Stimulated activated naive B cell treated with anti-CD40 and anti-IgM and Interleukin-4, amounts not matched to agents 10 μg/mL and 1 μg/mL and 100 μg/mL, for 72 hours (primary cell): ENCODE measurements at places on chromosomes 4 and X.

GRCh38 chr4:123649645-123650391, 253.2 kb downstream of the SPRY1 start:
- DNase-seq = no peak

- no peak for DNase-seq
Observed at GRCh38 chr4:69743476-69744156, 16.8 kb downstream of the SULT1B1 start.

DNA sequence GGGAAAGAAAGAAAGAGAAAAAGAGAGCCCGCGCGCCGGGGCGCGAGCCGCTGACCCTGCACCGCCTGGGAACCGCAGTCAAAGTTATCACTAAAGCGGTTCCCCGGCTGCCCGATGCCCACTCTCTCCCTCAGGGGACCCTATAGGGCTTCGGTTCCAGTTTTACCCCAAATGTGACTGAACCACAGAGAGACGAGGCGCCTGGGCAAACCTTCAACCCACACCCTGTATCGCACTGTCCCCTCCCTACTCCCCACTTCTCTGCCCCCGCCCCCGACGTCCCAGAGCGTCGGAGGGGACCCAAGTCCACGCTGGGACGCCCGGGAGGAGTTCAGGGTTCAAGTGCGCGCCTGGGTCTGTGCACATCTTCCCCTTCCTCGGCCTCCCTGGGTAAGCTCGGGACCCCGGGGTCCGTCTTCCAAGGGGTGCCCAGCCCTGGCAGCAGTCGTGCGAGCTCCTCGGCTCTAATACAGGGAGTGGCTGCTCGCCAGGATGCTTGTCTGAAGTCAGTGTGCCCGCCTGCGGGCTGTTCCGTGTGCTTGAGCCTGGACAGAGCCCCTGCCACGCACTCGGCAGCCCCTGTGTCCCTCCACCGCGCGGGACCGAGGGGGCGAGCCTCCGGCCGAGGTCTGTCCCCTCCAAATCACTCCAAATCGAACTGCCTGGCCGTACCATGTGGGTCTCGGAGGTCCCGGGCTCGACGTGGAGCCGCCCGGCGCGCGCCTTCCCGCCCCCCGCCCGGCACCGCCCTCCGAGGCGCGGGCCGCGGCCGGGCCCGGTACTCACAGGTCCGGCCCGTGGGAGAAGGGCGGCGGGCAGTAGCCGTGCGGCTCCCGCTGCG, 960 bp downstream of the TRPC3 start:
- DNase-seq = no peak

DNA sequence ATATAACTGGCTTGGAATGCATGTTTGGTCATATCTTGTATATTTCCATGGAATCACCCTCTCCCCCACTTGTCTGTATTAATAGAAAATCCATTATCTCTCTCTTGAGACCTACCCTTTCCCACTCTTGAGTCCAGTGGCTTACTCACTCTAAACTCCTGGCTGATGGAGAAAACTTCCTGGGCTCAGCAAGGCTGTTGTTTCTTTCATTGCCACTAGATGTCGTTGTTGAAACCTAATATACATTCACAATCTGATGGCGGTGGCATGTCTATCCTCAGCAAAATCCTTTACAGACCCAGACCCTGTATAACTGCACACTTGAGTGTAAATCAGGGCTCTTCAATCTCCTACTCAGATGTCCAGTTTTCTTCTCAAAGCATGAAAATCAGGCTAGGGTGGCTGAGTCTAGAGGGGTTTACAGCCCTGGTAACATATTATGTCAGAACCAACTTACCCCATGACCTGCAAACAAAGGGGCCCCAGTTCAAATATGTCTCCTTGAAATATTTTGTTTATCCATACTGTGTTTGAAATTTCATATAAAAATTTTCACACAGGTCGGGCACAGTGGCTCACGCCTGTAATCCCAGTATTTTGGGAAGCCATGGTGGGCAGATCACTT, 70.0 kb upstream of the FAM241A start:
- peak; percentile 6 for DNase-seq

GRCh38 chr4:31548823-31549222, 828.7 kb downstream of the PCDH7 start:
- DNase-seq = no peak

GRCh38 chrX:5341902-5342301, 886.8 kb downstream of the NLGN4X start:
- DNase-seq = no peak

GRCh38 chr4:185054886-185055285, 36.6 kb downstream of the HELT start:
- no peak for DNase-seq

DNA sequence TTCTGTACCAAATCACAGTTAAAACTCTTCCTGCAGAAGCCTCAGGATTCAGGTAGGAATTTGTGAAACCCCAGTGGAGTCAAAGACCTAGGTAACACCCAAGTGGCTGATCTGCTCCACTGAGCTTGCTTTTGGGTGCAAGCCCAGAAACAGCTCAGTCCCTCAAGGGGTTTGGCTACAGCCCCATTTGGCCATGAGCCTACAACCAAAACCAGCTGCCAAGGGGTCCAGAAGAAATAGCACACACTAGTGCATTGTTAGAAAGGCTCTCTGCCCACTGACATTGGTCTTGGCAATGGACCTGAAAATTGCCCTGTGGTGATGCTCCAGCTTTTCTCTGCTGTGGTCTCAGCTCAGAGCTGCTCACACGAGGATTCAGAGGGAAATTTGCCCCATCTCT, 577.4 kb upstream of the INTU start:
- DNase-seq = no peak

DNA sequence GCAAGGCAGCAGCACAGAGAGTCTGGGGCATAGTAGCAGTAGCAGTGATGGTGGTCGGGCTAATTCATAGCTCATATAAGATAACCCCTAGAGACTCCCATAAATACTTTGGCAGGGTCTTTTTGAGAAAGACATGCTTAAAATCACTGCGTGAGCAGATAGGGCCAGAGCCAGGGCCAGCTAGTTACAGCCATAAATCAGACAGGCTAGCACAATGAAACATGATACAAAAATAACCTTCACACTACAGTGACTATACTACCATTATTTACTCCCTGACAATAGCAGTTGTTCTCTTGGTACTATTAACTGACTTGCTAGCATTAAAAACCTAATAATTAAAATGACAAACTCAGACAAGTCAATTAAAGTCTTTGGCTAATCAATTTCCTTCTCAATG, 295.9 kb downstream of the SMARCA1 start:
- no peak for DNase-seq

DNA sequence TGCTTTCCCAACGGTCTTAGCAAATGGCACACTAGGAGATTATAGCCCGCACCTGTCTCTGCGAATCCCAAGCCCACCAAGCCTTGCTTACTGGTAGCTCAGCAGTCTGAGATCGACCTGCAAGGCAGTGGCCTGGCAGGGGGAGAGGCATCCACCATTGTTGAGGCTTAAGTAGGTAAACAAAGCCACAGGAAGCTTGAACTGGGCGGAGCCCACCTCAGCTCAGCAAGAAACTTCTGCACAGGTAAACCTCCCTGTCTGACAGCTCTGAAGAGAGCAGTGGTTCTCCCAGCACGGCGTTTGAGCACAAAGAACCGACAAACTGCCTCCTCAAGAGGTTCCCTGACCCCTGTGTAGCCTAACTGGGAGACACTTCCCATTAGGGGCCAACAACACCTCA, 42.8 kb downstream of the BRWD3 start:
- no peak for DNase-seq

DNA sequence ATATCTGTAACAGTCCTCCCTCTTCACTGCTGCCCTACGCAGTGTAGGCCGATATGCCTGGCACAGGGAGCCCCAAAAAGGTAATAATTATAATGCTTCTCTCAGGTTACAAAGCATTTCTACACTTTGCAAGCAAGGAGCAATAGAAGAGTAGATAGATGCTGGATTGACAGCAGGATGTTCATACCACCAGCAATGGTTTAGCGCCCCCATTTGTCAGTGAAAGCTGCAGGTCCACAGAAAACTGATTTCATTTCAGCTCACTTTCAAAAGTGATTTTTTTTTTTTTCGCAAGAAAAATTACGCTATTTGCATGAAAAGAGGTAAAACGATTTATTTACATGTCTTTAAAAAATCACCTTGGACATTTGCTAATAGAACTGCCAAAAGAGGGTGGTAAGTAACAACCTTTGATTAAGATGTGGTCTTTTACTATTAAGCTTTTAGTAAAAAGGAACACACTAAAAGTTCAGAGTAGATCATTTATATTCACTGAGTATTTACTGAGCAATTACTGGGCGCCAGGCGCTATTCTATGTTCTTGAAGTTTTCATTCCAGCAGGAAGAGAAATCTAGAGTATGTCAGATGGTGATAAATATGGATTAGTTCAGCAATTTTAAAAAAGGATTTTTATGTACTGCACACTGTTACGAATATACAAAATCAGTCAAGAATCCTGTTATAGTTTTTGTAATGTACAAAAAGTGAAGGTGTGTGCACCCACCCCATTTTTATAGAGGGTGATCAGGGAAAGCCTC, 34.4 kb downstream of the HPF1 start:
- no peak for DNase-seq

- DNase-seq = no peak
Observed at GRCh38 chr4:186805020-186805820, 81.6 kb upstream of the FAT1 start.

- no peak for DNase-seq
Observed at GRCh38 chrX:149713279-149714050, 1.6 kb downstream of the MAGEA11 start.

GRCh38 chr4:47391256-47391655, 72.2 kb downstream of the COMMD8 start:
- no peak for DNase-seq

DNA sequence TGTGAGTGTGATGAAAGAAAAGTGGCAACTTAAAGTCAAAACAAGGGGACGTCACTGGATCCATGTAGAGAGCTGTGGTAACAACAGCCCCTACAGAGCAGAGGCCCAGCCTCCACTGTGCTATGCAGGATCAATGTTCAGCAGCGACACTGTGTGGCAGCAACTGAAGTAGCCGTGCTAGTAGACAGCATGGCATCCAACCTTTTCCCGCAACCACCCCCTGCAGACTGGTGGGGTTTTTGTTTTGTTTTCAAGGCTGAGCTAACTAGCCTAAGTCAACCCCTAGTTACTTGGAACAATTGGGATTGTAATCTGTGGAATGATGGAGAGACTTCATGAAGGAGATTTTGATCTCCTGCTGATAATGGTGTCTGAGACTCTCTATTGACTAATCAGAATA, 44.4 kb upstream of the PPARGC1A start:
- DNase-seq = no peak

GRCh38 chrX:136344320-136344719, 43.6 kb downstream of the ADGRG4 start:
- DNase-seq = no peak

DNA sequence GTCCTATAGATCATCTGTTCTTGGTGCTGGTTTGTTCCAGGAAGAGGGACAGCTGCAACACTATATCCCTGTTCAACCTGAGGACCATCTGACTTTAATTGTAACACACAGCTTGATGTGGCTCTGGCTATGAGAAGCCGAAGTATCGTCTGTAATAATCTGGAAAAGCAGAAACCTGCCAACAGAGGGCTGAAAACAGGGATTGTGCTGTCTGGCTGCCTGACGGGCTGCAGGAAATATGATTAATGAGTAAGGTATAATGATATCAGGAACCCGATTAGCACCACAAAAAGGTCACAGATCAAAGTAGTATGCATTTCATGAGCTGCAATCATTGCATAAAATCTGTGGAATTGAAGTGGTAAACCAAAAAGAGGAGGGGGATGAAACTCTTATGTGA, 170.4 kb upstream of the MAB21L2 start:
- DNase-seq = no peak

DNA sequence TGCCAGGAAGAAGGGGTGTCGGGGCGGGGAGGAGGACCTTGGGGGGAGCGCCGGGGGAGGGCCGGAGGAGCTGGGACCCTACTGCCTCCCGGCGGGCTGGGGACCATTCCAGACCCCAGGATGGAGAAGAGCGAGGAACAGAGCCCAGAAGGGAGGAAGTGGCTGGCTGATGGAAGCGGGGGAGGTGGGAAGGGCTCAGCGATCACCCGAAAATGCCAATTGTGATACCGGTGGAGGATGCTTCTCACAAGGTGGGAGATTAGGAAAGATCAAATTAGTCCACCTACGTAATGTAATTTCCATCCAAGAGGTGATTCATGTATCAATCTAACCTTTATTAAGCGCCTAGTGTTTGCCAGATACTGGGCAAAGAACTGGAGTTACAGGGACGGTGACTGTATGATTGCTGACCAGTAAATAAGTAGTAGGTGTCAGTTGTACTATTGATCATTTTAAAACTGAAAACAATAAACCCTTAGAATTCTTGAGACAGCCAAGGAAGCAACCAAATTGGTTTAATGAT, 452 bp upstream of the RAI2 start:
- no peak for DNase-seq
